ENCODE measurements at places on chromosomes 16 and 17.

- no peak for DNase-seq
These were observed 34.4 kb downstream of the TMEM92 start for GRCh38 chr17:50308666-50309065.

DNA sequence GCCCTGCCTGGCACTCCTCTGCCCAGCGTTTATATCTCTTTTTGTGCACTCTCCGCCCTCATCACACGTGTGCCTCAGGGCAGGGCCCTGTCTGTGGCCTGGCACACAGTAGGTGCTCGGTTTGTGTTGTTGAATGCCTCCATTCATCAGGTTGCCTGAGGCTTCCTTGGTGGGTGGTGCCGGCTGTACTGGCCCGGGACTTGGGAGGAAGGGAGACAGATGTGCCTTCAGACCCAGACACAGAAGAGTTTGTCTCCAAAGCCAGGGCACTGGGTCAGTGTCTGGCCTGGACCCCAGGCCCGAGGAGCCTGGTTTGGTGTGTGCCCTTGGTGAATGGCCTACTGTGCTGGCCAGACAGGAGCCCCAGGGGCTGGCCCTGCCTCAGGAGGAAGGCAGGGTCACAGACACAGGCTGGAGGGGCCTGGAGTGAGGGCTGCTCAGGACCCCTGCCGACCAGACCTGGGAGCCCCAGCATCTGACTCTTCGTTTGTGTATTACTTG, 71.6 kb downstream of the RAI1 start:
- no peak for DNase-seq

- DNase-seq: no peak
These were observed 8.9 kb downstream of the LDAF1 start for GRCh38 chr16:21167360-21167759.

DNA sequence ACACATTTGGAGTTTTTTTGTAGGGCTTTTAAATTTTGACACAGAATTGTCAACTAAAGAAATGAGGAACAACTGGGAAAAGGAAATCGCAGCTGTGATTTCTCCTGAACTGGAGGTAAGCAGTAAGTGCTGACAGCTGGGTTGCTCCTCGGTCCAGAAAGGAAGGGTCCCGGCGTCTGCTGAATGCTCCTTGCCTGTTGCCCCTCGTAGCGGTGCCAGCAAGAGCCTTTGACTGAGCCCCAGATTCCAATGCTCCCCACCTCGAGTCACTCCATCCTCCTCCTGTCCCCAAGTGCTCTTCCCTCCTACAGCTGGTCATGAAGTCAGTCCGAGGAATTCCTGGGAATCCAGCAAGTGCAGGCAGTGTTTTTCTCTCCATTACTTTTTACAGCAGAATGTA, 32.0 kb upstream of the ENDOV start:
- no peak for DNase-seq

All from NCI-H2081 treated with DMSO at 0.1 percent for 48 hours (cell line).